ENCODE measurements at places on chromosomes 3 and 15.

DNA sequence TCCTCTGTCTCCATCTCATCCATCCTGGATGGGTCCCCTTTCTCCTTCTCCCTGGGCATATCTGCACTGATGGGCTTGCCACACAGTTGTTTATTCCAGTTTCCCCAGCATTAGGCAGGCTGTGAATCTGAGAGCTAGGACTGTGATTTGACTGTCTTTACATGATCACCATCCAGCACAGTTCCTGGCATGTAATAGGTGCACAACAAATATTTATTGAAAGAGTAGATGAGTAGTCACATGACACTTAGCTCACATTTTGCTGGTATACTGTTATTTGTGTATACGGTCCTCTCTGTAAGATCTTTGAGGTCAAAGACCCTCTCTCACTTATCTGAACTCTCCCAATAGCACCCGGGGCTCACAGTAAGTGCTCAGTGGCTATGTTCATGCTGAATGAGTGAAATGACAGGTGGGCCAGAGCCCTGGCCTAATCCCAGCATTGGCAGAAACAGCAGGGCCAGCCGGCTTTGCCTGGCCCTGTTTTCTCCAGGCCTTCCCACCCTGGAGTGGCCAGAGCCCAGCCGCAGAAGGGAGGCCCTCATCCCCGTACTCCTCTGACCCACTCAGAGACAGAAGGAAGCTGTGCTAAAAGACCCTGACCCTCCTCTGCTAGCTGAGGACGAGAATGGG is 16.2 kb upstream of the BAHD1 start:
- DNase-seq: no peak

GRCh38 chr3:45020534-45020933 is 5.6 kb upstream of the CLEC3B start:
- no peak for DNase-seq

DNA sequence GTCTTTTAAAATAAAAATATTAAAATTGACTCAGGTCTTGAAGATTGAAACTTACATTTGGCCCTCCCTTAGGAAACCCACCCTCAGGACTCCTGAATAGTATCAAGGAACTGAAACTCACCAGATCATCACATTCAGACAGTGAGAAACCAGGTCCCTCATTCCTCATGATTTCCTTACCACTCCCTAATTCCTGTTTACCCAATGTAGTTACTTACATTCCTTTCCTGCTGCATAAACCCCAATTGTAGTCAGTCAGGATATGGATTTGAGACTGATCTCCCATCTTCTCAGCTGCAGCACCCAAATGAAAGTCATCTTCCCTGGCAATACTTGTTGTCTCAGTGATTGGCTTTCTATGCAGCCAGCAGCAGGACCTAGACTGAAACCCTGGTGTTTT is 8.6 kb downstream of the ATP13A4 start:
- DNase-seq: no peak

DNA sequence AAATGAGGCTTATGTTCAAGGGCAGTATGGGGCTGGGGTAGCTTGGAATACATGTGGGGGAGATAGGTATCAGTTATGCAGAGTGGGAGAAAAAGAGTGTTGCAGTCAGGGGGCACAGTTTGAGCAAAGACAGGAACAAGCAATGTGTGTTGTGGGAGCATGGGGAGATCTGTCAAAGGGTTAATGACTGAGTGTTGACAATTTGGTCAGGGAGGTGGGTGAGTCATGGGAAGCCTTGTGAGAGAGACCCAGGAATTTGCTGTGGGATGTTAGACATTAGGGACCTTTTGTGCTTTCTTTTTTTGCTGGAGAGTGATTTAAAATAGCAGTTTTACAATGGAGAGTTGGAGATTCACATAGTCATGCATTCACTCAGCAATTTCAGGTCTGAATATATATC is 221.6 kb upstream of the NR2E3 start:
- no peak for DNase-seq

DNA sequence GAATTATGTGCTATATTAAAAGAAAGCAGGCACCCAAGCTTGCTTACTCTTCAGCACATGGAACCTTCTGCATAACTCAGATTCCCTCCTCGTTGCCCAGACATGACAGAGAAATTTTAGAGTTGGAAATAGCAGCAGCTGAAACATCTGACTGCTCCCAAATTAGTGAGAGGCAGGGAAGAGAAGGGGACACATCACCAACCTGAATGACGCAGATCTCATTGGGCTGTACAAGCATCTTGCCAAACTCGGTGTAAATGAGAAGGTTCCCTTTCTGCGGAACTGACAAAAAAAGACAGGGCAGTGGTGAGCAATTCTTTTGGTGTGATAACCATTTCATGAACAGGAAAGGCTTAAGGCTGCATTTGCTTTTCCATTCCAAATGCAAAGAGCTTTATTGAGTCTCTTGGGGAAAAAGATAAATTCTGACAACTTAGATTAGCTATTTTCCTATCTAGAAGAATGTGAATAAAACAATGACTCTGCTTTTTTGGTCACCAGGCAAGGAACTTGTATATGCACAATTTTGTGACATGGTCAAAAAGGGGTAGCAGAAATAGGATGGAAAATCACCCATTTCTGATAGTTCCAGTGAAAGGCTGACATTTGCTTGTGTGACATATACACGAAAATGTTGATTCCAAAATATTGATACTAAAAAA is 35.1 kb downstream of the HGD start:
- DNase-seq: no peak

DNA sequence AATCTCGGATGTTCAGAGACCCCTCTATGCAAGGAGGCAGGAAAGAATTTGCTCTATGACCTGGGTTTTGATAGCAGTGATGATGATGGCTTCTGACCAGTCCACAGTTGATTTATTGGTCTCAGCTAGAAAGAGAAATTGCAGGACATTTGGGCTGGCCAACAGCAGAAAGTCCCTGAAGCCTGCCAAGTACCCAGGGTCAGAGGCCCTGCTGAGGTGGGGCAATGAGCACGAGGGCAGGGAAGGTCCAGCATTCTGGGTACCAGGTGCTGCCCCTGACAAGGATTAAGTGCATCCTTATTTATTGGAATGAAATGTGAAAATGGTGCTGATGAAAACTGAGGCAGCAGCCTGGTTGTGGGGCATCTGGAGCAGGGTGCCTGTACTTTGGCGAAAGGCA is 19.8 kb downstream of the C3orf62 start:
- DNase-seq: no peak

DNA sequence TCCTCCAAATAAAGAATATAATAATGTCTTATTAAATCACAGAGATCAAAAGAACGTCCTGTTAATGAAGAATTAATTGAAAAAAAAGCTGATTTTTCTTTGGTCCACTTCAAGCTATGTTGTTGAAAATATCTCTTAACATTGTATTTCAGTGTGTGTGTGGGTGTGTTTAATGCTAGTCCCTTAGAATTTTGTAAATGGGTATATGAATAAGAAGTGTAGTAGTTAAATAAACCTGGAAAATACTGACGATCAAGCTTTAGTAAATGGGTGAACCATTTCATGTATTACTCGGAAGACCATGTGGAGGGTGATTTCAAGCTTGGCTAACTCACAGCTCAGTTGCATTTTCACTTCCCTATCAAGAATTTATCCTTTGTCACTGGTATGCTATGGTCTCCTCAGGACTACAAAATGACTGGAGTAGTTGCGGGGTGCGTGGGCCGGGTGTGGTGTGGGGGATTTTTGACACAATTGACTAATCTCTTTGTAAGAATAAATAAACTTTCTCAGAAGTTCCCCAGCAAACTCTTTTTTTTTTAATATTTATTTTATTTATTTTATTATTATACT is 586.4 kb downstream of the GRM7 start:
- DNase-seq: no peak

GRCh38 chr3:15181963-15182362 is 24.1 kb upstream of the CAPN7 start:
- DNase-seq: no peak

DNA sequence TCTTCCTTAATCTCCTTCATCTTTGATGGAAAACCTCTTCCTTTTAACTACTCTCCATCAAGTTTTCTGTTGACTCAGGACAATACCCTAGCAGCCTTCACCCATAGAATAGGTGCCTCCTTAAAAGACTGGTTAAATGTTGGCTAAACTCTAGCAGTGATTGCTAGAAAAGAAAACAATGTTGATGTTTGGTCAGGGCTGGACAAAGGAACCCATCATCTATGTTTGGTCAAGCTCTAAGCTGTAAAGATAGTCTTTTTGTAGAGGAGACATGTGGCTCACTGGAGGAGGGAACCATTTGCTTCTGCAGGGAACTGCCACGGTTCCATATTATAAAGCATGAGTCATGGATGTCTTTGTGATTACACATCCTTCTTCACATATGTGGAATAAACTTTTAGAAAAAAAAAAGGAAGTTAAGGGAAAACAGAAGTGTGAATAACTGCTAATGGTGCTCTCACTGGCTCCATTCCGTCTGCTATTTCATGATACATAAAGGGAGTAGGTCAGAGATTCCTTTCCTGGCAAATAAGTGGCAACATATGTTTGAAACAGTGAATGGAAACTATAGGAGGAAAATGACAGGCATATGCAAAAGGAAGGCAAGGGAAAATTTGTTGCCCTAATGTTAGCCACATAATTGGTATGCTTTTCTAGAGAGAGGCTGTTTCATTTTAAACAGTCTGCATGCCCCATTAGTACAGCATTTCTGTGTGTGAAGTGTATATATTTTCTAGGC is 78.2 kb downstream of the CMSS1 start:
- DNase-seq: no peak

GRCh38 chr15:58520464-58520863 is 88.7 kb downstream of the LIPC start:
- DNase-seq: no peak

DNA sequence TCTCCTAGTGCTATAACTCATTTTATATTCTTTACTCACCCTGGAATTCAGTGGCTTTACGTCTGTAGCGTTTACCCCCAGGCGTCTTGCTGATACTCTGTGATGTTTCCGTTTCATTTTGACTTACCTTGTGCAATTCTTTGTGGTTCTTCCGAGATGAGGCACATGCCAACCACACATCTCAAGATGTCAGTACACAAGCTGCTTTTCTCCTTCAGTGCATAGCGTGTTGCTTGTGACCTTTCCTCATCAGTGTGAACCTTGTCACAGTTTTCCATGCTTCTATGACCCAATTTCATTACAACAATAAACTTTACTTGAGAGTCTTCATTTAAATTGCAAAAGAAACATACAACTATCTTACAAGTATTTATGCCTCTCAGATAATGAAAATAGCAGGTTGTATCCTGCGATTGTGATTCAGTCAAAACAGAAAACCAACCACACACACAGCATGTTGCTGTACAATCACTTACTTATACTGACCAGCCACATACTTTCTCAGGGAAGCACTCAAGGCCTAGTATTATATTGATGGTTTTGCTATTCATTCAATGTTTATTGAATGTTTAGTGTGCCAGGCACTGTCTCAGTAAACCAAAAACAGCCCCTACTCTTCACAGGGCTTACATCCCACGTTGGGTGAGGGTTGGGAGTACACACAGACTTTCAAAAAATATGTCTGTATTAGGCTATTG is 4.6 kb upstream of the TBL1XR1 start:
- DNase-seq: no peak

DNA sequence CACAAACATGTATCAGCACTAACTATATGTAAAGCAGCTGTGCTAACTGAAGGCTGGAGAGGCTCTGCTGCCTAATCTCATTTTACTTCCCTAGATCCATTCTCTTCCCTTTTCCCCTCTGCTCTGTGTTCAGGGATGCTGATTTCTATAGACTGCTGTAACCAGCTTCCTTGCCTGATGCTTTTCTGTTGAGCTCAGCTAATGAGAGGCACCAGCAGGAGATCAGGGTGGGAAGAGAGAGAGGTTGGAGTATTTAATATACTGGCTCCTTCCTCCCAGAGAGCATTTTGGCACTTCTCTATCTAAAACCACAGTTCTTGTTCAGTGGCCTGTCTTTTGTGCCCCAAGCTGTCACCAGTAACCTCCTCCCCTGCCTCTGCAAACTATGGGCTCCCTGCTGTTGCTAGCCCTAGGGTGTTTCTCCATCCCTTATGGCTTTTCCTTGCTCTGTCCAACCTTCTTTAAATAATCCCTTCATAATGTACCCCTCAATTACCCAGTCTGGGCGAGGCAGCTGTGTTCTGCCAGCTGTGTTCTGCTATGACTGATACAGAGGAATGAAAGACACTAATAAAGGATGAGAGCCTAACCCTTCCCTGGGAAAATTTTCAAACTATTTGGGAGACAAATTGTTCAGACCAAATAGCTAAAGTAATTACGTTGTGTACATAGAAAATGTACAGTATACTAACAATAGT is 69.5 kb downstream of the CADPS start:
- no peak for DNase-seq

DNA sequence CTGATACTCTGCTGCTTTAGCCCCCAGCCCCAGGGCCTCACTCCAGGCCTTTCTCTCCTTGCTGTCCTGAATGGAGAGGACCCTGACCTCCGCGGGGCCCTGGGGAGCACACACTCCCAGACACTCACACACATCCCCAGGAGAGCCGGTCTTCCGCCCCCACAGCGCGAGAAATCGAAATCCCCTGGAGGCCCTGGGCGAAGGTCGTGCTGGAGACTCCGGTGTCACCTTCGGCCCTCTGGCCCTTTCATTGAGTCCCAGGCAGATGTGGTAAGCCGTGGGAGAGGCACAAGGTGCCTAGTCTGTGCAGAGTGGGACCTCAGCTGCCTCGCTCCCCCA is 848 bp upstream of the GOLGA8B start:
- no peak for DNase-seq

GRCh38 chr3:21528291-21528995 is 222.6 kb downstream of the ZNF385D start:
- no peak for DNase-seq

DNA sequence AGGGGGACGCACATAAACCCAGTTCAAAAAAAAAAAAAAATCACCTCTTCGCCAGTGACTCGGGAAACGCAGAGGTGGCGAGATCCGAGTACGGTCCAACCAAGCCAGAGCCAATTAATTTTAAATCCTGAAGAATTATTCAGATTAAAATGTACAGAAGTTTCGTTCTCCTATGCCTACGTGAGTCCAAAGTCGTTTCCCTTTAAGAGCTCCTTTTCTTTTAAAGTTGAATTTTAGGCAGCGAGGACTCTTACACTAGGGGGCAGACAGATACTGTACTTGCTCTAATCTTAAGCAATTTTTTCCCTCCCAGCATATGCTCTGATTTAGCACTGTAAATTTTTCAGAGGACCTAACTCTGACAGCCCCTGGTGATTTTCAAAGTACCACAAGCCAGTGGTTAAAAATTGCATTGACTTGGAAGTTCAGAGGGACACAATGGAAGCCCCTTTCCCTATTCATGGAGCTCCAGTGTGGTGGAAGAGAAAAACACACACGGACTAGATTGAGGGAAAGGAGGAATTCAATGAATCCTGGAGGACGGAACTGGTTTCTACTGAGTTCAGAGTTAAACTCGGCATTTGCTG is 3.3 kb upstream of the NR2F2 start:
- no peak for DNase-seq

DNA sequence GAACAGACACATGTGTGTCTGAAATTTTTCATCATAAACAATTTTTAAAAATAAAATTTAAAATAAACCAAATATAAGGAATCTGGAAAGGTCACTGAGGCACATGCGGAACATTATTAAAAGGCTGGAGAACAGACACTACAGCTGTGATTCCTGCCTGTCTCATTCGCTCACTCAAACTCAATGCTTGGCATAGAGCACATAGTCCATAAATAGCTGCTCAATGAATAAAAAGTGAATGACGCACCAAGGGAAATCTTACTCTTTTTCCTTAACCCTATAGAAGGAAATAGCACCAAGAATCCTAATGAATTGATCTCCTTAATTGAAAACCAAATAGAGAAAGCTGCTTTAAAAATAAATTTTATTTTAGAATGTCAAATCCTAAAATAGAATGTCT is 98.4 kb downstream of the FSIP1 start:
- DNase-seq: no peak
